ENCODE measurements at places on chromosomes 3 and 15.
A peak's percentile ranks its signal among the peaks of the same experiment; 100 is the strongest.

DNA sequence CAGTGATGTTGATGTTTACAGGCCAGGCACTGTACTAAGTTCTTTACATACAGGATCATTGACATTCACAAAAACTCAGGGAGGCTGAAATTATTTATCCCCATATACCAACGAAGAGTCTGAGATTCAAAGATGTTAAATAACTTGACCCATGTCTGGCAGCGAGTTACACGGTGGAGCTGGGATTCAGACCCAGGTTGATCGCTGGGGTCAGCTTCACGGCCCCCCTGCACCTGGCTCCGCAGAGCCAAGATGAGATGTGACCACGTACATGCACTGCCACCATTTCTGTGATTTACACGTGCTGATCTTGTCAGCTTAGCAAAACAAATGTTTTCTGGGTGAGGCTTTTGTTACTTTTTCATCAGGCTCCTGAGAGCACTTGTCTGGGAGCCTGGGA is 109.8 kb downstream of the EEFSEC start:
- DNase-seq: no peak

- no peak for DNase-seq
Measured at GRCh38 chr15:70509731-70510143, 253.6 kb downstream of the UACA start.

- peak; percentile 49 for DNase-seq
Measured at GRCh38 chr3:37967260-37967881, 23.2 kb upstream of the VILL start.

GRCh38 chr15:80785811-80786354 is 6.7 kb downstream of the CEMIP start:
- no peak for DNase-seq

DNA sequence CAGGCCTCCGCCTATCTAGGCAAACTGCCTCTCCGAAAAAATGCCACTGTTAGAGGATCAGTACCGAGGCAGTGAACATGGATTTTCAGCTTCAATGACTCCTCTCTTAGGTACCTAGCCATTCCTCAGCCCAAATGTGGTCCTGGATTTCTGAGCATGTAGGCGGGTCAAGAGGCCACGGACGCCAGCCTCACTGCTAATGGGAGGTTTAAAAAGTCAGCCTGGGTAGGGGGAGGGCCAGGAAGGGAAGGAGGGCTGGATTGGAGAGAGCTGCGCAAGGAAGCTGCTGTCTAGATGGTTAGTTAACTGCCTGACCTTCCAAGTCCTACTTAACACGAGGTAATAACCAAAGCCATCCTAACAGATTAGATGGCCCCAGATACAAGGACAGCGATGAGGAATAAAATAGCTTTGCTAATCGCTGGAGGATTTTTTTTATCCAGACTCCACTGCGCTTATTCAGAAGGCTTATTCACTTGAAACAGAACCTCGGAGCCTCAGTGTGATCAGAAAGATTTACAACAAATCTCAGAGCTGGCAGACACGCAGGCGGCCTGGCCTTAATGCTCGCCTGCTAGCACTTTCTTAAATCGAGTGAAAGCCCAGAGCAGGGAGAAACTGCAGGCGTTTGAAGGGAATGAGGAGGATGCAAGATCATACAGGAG is 34.3 kb downstream of the TLE3 start:
- DNase-seq: no peak

GRCh38 chr15:90401495-90401894 is 13.5 kb downstream of the IQGAP1 start:
- DNase-seq: no peak

- no peak for DNase-seq
Measured at GRCh38 chr3:193773266-193774220, 180.5 kb downstream of the OPA1 start.

GRCh38 chr15:41777421-41777973 is 3.2 kb downstream of the MAPKBP1 start:
- DNase-seq: no peak

DNA sequence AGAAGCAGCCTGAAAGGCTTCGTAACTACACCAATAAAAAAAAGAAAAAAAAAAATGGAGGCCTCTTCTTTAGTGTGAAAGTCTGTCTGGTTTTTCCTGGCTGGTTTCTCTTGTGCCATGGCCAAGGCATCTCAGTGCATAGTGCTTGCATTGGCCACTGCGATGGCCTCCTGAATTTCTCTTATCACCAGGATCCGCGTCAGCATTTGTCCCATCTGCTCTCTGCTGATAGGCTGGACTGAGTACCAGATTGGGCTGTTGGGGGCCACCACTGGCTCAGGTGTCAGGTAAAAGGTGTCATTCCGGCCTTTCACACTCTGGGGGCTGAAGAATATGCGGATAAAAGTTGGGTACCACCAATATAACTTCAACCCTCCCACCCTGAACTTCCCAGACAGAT is 1.1 kb upstream of the IMPDH2 start:
- no peak for DNase-seq

DNA sequence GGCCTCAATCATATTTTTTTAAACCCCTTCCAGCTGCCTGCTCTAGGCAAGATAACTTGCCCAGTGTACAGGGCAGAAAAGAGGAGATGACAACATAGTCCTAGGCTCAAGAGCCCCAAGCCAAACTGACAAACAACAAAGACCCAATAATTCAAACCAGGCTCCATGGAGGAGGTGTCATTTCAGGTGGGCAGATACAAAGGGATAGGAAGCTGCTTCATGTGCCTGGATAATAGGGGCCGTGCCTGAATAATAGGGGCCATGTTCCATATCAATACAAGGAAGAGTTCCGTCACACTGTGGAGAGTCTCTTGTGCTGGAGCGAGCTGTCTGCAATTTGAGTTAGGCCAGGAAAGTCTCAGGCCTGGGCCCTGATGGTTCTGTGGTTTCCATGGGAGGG is 35.4 kb upstream of the TRIM71 start:
- no peak for DNase-seq

DNA sequence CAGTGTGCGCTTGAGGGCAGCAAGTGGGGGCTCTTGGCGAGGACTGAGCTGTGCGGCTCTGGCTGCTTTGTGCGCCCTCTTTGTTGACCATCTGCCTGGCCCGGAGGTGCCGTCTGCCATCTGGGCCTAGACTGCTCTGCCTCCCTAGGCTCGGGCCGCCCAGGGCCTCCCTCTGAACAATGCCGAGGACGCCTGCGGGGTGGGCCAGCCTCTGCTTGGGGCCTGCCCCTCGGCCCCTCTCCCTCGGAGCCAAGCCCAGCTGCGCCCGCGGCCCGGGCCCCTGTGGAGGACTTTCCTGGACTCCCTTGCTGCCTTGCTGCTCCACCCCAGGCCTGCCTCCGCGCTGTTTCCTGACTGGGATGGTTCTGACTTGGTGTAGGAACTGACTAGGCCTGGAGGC is 31.9 kb upstream of the SPSB4 start:
- DNase-seq: no peak

GRCh38 chr3:177832880-177833279 is 635.6 kb upstream of the TBL1XR1 start:
- no peak for DNase-seq

- no peak for DNase-seq
Measured at GRCh38 chr3:105608623-105609022, 241.9 kb downstream of the ALCAM start.

- DNase-seq: no peak
Measured at GRCh38 chr15:70504988-70505387, 258.4 kb downstream of the UACA start.

GRCh38 chr3:111471831-111472230 is 70.2 kb upstream of the CD96 start:
- DNase-seq: no peak

- DNase-seq: peak; percentile 15
Measured at GRCh38 chr3:125019271-125019670, 36.5 kb downstream of the HEG1 start.

DNA sequence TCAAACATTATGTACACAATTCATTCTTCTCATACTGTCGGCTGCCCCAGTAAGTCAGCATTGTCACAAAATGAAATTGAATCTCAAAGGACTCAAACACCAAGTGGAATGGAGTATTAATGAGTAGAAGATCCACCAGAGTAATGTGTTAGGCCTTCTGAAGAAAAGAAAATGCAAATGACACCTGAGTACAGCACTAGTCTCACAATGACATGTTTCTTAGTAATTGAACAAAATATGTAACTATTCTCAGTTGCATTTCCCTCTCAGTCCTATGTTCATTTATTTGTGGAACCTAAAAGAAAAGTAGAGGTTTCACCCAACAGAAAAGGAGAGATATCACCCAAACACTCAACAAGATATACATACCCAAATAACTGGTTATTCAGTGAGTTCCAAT is 283.9 kb upstream of the THBS1 start:
- no peak for DNase-seq

DNA sequence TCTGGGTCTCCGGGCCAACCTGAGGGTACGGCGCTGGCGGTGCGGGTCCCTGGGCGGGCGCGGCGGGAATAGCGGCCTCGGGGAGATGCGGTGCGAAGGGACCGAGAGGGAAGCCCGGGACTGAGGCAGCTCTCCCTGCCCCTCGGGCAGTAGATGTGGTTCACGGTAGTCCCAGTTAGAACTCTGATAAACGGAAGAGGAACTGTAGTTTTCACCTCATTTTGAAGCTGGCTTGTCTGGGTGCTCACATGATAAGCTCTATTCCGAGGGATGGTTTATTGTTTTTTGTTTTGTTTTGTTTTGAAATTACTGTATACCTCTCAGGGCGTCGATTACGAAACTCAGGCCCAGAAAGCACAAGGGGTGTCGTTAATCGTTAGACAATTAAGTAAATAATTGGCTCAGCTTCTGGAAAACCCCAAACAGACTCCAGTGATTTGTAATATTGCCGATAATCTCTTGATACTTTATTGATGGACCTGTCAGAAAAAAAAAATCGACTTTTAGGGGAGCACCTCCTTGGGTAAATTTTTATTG is 413 bp downstream of the NUSAP1 start:
- DNase-seq: peak; percentile 12

DNA sequence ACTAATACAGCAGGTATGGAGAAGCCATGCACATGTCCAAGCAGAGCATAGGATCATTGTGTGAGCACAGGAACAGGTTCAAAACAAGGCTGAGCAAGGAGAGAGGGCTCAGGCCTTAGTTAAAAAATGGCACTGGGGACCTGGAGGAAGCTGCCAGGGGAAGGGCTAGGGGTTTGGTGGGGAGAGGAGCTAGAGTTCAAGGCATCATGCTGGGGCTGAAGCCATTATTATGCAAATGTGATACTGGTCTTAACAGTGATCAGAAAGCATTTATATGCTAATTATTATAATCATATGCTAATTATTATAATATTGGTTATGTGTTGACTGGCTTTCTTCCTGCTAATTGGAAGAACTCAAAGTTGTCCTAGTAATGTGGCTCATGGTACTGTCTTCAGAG is 546.0 kb upstream of the CFAP20DC start:
- no peak for DNase-seq

GRCh38 chr15:81852411-81853149 is 193.2 kb downstream of the MEX3B start:
- DNase-seq: no peak

- DNase-seq: no peak
Measured at GRCh38 chr3:119401503-119402440, 61.6 kb downstream of the TMEM39A start.

DNA sequence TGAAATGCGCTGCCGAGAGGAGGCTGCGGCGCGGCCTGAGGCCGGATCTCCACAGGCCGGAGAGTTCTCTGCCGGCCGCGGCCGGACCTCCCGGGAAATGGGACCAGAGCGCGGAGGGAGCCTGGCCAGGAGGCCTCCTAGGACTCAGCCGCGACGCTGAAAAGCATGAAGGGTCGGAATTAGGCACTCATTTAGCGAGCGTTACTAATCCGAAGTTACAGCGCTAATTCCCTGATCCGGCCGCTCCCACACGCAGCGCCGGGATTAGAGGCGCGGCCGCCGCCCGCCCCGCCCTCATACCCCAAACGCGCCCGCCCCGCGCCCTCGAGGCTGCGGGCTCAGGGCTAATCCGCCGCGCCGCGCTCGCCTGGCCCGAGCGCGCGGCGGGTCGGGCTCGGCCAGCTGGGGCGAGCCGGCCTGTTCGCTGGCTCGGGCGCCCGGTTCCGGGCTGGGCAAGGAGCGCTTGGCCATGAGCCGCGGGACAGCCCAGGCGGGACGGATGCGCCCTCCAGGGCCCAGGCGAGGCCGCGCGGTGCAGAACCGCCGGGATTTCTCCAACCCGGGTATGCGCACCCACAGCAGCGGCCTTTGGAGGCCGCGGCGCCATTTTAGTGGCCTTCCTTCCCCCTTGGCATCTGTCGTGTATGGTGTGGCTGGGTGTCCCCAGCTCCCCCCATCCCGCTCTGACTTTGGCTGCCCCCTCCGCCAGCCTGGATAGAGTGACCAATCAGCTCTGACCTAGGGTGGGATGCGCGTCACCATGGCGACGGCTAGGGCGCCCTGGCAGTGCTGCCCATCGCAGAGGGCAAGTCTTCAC is 36.8 kb upstream of the POLG start:
- no peak for DNase-seq

GRCh38 chr15:81492331-81492968 is 118.4 kb upstream of the TMC3 start:
- DNase-seq: no peak

DNA sequence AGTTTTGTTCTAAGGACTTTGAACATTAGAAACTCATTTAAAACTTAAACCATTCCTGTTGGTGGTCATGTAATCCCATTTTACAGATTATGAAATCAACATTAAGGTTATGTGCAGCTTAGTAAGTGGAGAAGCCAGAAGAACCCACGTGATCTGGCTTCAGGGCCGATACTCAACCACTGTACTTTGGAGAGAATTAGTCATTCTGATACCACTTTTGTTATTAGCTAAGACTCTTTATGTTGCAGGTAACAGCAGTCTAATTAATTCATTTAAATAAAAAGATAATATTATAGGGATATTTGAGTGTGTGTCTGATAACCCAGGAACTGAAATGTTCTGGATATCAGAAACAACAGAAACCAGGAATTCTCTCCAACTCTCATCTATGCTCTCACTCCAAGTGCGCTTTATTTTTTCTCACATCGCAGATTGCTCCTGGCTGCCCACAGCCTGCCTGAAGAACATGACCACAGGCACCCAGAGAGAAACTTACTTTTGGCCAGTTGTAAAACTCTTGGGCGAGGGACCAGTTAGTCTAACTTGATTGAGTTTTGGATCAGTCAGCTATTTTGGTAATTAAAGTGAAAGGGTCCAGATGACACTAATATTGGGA is 25.2 kb downstream of the UBE2E1 start:
- DNase-seq: peak; percentile 20

DNA sequence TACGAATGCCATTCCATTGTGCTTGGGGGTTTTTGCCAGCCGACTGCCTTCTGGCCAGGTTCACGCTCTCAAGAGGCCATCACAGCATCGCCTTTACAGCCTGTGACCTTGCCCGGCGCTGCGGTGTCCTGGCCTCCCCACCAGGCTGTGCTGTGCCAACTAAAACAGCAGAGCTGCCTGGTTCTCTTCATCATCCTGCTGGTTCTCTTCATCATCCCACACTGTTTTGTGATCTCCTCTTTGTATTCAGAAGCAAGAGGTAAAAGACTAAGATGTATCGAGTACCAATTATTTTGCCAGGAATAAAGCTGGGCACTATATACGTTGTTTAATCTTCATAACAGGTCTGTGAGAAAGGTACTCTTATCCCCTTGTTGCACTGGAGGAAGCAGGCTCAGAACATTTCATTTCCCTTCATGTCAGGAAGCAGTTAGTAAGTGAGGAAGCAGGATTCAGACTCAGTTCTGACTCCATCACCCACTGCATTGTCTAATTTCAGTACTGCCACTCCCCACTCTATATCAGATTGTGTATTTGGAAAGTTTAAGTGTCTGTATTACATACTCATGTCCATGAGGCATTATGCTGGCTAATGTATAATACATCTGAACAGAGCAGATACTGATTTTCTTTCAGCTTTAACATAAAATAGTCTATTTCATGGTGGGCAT is 92.7 kb downstream of the LRRC28 start:
- peak; percentile 13 for DNase-seq

Data from CD4-positive, alpha-beta T cell treated with Interleukin-2 at 100 ng/mL for 4 hours (primary cell).